ENCODE measurements at places on chromosomes 11 and 22. TPM values are rescaled to one million over a fixed set of nuclear protein-coding genes. Genes with fewer than 3 reads are reported as not detected.

The ARHGAP20 gene
- 3.5 TPM for total RNA-seq

The MCAT gene
- 9.8 TPM for total RNA-seq

The RTN4R gene
- 1.3 TPM for total RNA-seq

- no peak for DNase-seq
- H3K27me3 ChIP-seq = no peaks in the 10 kb centered on the region
- no peak overlapping the region for H3K27ac ChIP-seq
- no peaks in the 10 kb centered on the region for H3K4me1 ChIP-seq
- H3K36me3 ChIP-seq = peaks cover 2% of the 10 kb centered on the region
Observed at GRCh38 chr22:30282616-30283046, 6.7 kb downstream of the CASTOR1 start.

DNA sequence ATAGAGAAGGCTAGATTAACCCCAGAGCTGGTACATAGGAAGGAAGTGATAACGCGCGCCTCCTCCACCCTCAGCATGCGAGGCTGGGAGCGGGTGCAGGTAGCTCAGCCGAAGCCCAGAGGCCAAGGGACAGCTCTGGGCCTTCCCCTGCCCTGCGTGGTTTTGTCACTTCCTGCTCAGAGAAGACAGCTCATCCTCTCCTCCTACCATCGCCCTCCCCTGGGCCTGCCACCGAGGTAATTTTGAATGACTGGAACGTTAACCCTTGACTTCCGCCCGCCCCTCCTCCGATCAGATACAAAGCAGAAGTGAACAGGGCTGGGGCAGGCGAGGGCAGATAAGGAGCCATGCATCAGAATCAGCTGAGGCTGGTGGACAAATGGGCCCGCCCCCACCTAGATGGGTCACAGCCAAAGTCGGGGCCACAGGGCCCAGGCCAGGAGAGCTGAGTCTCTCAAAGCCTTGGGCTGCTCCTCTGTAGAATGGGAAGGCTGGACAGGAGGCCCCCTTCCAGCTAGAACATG, 1.6 kb downstream of the RAC2 start:
- no peak overlapping the region for H3K27ac ChIP-seq
- no peaks in the 10 kb centered on the region for H3K4me1 ChIP-seq
- no peaks in the 10 kb centered on the region for H3K27me3 ChIP-seq
- no peaks in the 10 kb centered on the region for H3K36me3 ChIP-seq
- no peak for DNase-seq

DNA sequence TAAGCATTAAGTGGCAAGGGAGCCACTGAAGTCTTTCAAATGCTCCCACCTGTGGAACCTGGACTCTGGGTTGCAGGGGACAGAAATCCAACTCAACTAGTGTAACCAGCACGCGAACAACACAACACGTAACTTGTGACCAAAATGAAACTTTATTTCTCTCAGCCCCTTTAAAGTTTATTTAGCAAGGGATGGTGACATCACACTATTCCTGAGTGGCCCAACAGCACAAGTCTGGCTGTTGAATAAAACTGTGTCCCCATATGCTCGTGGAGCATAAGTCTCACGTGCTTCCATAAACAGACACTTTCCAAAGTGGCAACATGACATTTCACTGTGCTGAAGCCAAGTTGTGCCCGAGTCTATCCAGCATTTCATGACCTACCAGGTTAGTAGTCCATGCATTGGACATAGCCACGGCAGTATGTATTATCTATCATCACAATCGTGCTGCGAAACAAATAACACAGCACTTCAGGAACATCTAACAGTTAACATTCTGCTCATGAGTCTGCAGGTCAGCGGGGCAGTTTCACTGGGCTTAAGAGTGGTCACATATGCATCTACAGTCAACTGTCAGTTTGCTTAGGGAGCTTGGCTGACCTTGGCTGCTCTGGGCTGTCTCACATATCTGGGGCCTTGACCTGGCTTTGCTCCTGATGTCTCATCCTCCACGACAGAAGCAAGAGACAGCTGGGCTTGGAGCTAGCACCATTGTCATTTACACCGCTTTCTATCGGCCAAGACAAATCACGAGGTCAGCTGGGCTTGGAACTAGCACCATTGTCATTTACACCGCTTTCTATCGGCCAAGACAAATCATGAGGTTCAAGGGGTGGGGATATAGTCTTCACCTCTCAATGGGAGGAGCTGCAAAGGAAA, 35.0 kb upstream of the LMO2 start:
- DNase-seq = no peak
- no peak overlapping the region for H3K4me3 ChIP-seq
- no peaks in the 10 kb centered on the region for H3K36me3 ChIP-seq
- H3K4me1 ChIP-seq = peaks cover 6% of the 10 kb centered on the region

DNA sequence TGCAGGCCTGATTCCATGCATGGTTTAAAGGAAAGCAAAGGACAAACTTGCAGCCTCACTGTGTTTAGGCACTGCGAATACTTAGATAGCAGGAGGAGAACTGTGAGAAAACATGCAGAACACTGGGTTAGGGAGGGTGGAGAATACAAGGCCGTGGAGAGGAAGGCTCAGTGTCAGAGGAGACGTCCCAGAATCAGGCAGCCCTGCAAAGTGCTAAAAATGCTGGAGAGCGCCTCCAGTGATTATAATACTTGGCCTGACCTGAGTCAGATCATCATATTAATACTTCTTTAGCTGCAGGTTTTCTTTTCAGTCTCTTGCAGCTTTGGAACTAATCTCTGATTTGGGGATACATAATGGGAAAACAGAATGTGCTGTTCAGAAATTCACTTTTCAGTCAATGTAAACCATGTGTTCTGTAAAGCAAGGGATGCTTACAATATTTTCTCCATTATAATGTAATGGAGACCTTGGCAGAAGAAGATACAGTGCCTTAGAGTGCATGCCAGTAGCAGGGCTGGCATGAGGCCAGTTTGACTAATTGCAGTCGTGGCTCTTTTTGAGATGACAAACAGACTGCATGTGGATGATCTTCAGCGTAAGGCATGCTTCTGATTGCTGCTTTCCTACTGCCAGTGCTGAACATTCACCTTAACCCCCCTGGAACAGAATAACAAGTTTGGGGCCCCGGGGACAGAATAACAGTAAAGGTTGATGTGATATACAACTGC, 16.8 kb downstream of the EXT2 start:
- H3K27me3 ChIP-seq = no peaks in the 10 kb centered on the region
- H3K27ac ChIP-seq = no peak overlapping the region
- H3K4me1 ChIP-seq = no peaks in the 10 kb centered on the region
- H3K36me3 ChIP-seq = peaks cover 8% of the 10 kb centered on the region
- no peak for DNase-seq

- peaks cover 3% of the 10 kb centered on the region for H3K4me1 ChIP-seq
- H3K36me3 ChIP-seq = no peaks in the 10 kb centered on the region
- H3K27ac ChIP-seq = peak overlapping the region; percentile 77
Observed at GRCh38 chr11:63667995-63668795, 3.0 kb downstream of the ATL3 start.

- DNase-seq = no peak
- no peaks in the 10 kb centered on the region for H3K4me1 ChIP-seq
- no peak overlapping the region for H3K27ac ChIP-seq
- H3K27me3 ChIP-seq = no peaks in the 10 kb centered on the region
- no peaks in the 10 kb centered on the region for H3K36me3 ChIP-seq
- no peak overlapping the region for H3K4me3 ChIP-seq
Observed at GRCh38 chr11:99419991-99420390, 399.2 kb downstream of the CNTN5 start.

DNA sequence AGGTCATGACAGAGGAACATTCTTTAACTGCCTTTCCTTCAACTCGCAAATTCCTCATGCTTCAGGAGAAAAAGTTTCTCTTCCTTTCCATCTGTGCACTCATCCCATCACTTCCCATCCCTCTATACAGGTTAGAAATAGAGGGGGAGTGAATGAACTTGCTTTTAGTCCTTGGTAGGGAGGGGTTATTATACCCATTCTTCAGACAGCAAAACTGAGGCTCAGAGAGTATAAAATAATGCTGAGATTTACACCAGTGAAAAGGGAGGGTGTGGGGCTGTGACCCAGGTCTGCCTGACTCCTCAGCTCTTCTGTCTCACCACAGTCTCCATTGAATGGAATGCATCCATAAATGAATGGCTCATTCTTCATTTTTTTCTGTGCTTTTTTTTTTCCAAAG, 109.4 kb upstream of the RCN1 start:
- no peaks in the 10 kb centered on the region for H3K27me3 ChIP-seq
- no peaks in the 10 kb centered on the region for H3K36me3 ChIP-seq
- no peak for DNase-seq
- H3K4me1 ChIP-seq = no peaks in the 10 kb centered on the region
- no peak overlapping the region for H3K4me3 ChIP-seq
- no peak overlapping the region for H3K27ac ChIP-seq

GRCh38 chr11:86888164-86889000, 66.8 kb downstream of the FZD4 start:
- peaks cover 5% of the 10 kb centered on the region for H3K36me3 ChIP-seq
- no peak overlapping the region for H3K4me3 ChIP-seq
- peaks cover 1% of the 10 kb centered on the region for H3K4me1 ChIP-seq
- no peak for DNase-seq
- no peaks in the 10 kb centered on the region for H3K27me3 ChIP-seq
- H3K27ac ChIP-seq = no peak overlapping the region

- H3K4me1 ChIP-seq = no peaks in the 10 kb centered on the region
- DNase-seq = no peak
- no peak overlapping the region for H3K27ac ChIP-seq
Observed at GRCh38 chr11:126969865-126970479, 30.6 kb downstream of the KIRREL3 start.
